ENCODE measurements at places on chromosomes 4 and X.

DNA sequence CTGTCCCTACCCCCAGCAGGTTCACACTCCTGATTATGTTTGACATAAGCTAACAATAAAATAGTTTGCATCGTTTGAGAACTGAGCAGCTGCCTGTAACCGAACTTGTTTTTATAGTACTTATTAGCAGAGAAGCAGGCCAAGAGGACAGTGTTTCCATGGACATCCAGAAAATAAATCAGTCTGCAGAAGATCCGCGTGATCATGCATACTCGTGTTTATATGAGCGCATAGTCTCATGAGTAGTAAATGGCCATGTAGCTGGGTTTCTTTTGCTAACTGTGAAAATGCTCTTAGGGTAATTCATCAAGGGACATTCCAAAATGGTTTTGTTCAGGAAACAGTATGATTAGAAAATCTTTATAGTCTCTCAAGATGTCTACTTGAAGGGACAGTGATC, 289.2 kb downstream of the DCTD start:
- DNase-seq: no peak

DNA sequence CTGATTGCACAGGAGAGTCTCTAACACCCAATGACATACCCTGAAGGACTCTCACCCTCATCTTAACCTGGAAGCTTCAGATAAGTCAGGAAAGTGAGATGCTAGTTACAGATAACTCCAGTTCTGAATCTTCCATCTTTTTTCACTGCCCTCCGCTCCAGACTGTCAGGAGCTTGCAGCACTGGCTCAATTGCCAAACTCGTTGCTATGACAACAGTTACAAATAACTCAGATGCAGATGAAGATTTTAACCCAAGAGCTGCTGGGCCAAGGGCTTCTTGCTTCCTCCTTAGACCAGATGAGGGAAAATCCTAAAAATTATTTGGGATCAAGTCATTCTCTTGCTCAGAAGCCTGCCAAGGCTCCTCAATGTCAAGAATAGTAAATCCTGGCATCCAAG, 109.1 kb upstream of the HUWE1 start:
- DNase-seq: no peak

GRCh38 chrX:56813318-56813837, 84.3 kb downstream of the NBDY start:
- DNase-seq: peak; percentile 26

GRCh38 chr4:125390126-125390525, 75.4 kb downstream of the FAT4 start:
- DNase-seq: no peak

GRCh38 chr4:2257361-2258081, 4.4 kb downstream of the MXD4 start:
- DNase-seq: no peak

- DNase-seq: no peak
Observed at GRCh38 chrX:15349046-15349445, 13.7 kb upstream of the PIGA start.

GRCh38 chrX:130114141-130114588, 3.9 kb upstream of the ELF4 start:
- DNase-seq: no peak

DNA sequence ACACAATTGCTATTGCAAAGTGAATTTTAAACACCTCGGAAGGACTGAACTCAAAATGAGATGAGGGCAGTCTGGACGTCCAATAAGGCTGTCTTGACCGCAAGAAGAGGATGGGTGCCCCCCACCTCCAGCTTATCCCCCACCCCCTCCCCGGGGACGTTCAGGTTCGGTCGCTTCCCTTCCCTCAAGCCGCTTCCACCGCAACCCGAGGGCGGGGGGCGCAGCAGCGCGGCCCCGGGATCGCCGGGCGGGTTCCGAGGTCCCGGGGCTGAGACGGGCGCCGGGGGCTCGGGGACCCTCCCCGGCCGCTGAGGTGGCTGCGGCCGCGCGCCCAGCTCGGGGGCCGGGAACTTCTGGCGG, 480 bp downstream of the USP46 start:
- DNase-seq: no peak

GRCh38 chrX:123745511-123745910, 12.7 kb upstream of the THOC2 start:
- no peak for DNase-seq

DNA sequence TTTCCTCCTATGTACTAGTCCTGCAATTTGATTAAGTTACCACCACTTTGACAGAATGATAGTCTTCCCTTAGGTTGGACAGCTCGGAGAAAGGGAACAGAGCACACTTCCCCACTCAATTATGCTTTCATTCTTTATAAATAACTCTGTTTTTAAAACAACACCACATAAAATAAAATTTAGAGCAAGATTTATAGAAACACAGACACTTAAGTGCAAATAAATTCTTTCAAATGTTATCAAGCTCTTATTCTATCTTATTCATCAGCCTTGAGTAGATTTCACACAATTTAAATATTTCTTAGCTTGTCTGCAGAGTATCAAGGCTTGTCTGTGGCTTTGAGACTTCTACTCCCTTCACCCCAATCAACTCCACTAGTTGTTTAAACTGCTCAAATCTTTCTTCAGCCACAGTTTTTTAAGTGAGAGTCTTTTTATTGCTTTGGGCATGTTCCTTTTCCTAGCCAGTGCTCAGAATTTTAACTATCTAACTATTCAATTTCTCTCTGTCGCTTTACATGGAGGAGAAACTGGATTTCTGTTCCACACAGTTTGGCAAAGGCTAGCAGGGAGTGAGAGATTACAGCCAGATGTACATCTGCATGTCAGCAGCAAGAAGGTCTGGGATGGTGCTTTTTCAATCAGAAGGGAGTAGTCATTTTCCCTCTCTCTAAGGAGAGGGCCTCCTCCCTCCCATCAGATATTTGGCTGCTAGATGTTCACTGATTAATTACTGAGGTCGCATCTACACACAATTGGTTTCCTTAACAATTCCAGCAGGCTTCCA, 53.1 kb upstream of the PLAC1 start:
- no peak for DNase-seq

GRCh38 chr4:127967141-127967775, 2.1 kb downstream of the ABHD18 start:
- DNase-seq: no peak

DNA sequence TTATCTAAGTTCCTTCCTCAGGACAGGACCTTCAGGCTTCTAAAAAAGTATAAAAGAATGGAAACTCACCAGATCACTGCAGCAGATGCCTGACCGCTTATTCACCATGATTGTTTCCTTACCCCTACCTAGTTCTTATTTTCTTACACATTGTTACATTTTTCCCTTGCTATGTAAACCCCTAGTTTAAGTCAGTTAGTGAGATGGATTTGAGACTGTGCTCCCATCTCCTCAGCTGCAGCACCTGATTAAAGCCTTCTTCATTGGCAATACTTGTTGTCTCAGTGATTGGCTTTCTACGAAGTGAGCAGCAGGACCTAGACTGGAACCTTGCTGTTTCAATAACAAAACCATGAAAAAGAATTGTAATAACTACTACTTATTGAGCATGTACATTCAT, 4.7 kb downstream of the SPARCL1 start:
- no peak for DNase-seq

GRCh38 chrX:87901060-87901459, 383.5 kb downstream of the KLHL4 start:
- no peak for DNase-seq

- no peak for DNase-seq
Observed at GRCh38 chr4:110955748-110956147, 332.9 kb upstream of the PITX2 start.
